MV-4-11 (cell line): ENCODE measurements at places on chromosomes 7 and 10.

GRCh38 chr7:152072421-152072820 is 46.9 kb downstream of the GALNT11 start:
- no peak for DNase-seq

GRCh38 chr7:142793156-142793555 is 22.4 kb downstream of the PRSS2 start:
- DNase-seq: no peak

- DNase-seq: no peak
Measured at GRCh38 chr7:39987641-39988347, 37.7 kb downstream of the CDK13 start.

DNA sequence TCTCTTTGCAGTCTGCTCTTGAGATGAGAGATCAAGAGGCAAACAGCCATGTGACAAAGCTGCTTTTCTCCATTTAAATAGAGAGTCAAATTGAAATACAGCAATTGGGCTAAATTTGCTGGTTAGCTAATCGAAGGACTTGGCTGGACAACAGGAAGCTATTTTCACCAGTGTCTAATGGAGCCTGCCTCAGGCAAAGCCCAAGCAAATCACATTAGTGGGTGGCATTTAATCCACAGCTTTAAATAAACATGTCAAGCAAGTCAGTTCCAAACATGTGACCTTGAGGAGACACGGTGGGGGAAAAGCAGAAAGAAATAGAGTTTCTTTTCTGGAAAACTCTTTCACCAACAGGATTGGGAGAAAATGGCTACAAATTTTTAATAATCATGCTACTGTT is 180.5 kb upstream of the AOAH start:
- no peak for DNase-seq

DNA sequence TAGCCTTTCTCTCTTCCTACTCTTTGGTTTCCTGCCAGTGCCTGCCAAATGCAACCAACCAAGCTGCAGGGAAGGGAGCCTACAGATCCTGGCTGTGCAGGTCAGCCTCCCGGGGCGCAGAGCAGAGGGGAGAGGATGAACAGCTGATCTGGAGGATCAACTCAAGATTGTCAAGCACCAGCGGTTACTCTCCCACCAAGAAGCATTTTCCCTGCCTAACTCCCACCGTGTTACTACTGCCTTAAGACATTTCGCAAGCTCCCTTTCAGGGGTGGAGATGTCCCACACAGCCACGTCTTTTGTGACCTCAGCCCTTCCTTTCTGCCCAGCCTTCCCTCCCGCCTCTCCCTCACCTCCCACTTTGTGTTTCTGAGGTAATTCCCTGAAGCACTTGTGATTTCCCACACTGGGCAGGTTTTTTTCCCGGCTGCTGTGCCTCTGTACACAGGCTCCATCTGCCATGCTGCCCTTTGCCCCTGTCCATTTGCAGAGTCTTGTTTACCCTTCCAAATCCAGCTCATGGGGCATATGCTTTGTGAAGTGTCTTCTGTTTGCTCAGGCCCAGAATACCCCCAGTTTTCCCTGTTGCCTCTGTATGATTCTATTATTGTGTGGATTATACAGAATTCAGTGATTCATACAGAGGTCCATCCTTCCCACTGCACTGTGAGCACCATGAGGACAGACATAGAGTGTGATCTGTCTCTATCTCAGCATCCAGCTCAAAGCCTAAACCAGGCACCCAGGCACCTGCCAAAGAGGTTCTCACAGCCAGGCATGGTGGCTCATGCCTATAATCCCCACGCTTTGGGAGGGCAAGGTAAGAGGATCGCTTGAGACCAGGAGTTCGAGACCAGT is 40.9 kb upstream of the PAPSS2 start:
- DNase-seq: no peak

DNA sequence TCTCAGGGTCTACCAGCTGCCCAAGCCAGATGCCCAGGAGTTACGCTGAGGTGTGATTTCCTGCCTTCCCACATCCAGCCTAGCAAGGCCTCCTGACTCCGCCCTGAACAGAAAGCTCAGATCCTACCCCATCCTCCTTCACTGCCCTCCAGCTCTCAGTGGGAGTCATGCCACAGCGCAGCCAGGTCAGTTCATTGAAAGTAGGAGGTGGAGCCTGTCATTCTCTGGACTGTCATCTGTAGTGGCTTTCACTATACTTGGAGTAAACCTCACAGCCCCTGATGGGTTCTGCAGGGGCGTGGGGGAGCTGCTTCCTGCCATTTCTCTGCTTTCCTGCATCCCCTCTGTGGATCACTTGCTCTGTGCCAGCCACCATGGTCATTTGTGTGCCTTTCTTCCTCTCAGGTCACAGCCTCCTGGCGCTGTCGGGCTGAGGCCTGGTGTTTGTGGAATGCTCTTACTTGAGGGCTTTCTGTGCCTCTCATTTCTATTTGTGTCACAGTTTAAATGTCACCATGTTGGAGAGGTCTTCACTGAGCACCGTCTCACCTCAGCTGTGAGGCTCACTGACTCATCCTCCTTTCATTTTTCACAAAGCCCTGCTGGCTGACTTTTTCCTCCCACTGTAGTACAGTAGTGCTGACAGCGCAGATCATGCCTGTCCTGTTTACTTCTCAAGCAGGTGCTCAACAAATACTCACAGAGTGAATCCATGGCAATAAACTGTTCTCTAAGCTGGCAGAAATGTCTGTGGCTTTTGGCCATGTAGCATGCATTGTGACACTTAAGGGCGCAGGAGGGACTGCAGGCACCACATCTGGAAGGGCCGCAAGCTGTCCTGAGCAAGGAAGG is 61.0 kb upstream of the TMEM248 start:
- no peak for DNase-seq

DNA sequence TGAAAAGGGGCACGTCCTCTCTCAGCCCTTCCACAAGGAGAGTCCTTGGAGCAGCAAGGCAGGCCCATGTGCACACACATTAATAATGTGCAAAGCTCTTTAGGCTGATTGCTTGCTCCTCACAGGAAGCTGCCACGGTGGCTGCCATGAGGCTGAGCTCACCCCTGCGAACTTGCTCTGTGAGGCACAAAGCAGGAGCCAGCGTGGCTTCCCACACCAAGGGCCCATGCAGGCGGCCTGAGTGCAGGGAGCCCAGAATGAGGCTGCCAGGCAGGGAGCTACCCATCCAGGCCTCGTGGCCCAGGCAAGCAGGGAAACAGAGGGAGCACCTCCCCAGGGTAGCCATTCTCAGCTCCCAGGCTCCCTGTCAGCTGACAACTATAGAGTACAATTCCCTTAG is 242.9 kb downstream of the GRID1 start:
- DNase-seq: no peak

GRCh38 chr7:69683002-69683401 is 84.7 kb downstream of the AUTS2 start:
- no peak for DNase-seq

- DNase-seq: no peak
Measured at GRCh38 chr7:26170663-26171062, 18.7 kb downstream of the NFE2L3 start.

DNA sequence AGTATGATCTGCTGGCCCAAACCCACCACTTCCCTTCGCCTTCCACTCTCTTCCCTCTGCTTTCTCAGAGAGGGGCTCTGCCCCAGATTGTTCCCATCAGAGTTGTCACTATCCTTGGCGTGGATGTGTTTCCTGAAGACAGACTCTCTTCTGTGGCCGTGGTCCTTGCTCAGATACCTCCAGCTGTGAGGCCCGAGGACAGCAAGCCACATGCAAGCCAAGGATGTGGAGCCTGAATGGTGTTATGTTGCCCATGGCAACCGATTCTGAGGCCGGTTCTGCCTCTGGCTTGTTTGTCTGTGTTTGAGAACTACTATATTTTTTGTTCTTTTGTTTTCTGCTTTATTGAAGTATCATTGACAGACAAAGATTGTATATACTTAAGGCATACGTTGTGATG is 247.4 kb upstream of the PODXL start:
- no peak for DNase-seq

- no peak for DNase-seq
Measured at GRCh38 chr7:82347808-82348207, 95.8 kb downstream of the CACNA2D1 start.

DNA sequence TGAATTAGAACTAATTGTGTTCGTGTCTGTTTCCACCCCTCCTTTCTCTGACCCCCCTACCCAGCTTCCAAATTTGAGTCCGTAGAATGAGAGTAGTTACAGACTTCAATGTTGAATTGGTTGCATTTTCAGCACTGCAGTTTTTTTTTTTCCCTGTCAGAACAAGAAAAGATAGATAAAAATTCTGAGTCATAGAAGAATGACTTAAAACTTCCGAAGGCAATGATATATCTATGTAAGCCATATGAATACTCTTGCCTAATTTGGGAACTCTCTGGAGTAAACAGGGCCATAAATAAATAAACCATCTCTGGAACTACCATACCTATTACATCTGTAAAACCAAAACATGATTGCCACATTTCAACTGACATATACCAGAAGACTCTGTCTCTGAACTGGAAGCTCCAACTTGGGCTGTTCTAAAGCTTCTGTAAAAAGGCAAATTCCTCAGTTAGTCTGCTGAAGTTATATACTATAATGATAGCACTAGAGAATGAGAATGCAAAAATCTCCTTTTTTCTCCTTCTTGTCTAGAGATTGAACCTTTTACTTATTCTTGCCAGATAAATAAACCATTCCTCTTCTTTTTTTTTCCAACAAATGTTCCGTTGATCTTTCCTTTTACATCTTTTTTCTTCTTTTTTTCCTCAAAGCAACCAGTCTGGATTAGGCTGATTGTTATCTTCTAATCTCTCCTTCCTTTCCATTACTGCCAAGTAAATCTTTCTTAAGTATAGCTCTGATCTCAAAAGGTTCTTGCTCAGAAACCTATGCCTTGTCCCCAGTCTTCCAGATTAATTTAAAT is 23.5 kb downstream of the VCL start:
- peak; percentile 50 for DNase-seq

- DNase-seq: no peak
Measured at GRCh38 chr10:106338486-106338885, 826.0 kb downstream of the SORCS1 start.

DNA sequence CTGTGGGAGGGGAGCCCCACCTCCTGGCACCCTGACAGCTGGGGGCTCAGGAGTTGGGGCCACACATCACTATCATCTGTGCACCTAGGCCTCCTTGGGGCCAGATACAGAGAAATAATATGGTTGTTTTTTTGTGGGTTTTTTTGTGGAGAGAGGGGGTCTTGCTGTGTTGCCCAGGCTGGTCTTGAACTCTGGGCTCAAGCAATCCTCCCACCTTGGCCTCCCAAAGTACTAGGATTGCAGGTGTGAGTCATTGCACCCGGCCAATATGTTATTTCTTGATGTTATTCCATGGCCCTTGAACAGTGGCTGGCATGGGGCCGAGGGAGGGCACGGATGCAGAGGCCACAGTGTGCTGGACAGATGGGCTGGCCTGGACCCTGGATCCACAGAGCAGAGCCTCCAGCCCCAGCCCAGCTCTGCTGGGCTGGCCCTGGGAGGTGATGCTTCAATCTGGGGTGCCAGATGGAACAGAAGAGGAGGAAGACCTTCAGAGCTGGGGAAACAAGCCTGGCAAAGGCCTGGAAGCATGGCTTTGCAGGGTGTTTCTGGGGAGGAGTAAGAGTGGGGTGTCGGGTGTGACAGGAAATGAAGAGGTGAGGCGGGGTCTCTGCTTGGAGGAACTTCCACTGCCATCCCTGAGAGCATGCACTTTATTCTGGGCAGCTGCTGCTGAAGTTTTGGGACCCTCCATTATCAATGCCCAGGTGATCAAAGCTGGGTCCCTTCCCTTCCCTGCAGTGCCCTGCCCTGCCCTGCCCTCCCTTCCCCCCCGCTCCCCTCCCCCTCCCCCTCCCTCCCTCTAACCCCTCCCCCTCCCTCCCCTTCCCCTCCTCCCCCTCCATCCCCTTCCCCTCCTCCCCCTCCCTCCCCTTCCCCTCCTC is 3.7 kb upstream of the FZD9 start:
- DNase-seq: no peak

DNA sequence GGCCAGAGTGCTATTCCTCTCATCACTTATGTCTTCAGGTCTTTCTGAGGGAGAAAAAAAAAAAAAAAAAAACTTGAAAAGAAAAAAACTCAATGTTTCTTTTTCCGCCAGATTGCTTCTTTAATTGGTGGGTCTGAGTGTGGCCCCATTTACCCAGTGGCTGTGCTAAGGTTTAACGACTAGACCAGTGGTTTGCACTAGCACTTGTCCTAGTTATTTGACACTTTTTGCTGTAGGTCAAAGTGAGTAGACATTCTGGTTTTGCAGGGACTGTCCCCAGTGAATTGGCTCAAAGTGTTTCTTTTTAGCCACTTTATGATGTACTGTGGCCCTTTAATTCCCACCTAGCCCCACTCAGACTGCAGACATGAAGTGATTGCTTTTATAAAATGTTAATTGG is 273.3 kb downstream of the PTEN start:
- DNase-seq: no peak

GRCh38 chr10:84965468-84965867 is 637.1 kb downstream of the CCSER2 start:
- DNase-seq: no peak

GRCh38 chr10:44571701-44572100 is 186.8 kb upstream of the CXCL12 start:
- no peak for DNase-seq

DNA sequence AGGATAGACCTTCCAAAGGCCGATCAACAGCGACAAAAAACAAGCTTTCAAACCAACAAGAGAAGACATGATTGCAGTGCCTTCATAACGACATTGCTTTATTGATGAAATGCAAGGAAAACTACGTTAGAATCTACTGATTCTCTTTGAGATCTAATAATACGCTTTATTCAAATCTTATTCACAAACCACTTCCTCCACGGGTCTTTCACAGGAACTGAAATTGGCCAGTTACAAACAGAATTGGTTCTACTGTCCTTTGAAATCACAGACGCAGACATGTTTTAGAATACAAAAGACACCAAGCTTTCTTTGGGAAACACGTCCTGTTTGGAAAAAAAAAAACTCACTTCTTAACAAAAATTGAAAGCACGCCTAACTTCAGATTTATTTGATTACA is 74.7 kb upstream of the SEPHS1 start:
- no peak for DNase-seq

- DNase-seq: no peak
Measured at GRCh38 chr10:5625992-5626777, 40.2 kb downstream of the ASB13 start.

GRCh38 chr7:52018680-52019054 is 702.1 kb upstream of the COBL start:
- no peak for DNase-seq

DNA sequence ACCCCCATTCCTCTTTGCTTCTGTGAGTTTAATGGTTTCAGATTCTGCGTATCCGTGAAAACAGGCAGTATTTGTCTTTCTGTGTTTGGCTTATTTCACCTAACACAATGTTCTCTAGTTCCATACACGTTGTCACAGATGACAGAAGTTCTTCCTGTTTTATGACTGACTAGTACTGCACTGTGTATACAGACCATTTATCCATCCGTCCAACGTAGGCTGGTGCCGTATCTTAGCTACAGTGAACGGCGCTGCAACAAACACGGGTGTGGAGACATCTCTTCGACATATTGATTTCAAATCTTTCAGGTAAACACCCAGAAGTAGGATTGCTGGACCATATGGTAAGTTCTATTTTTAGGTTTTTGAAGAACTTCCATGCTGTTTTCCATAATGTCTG is 181.7 kb downstream of the PARD3 start:
- DNase-seq: no peak

- no peak for DNase-seq
Measured at GRCh38 chr7:93992421-93993110, 11.6 kb downstream of the BET1 start.
